ENCODE measurements at places on chromosomes 4 and X. TPM values are rescaled to one million over a fixed set of nuclear protein-coding genes. Genes with fewer than 3 reads are reported as not detected.

GRCh38 chr4:8291036-8291682, 21.6 kb downstream of the HTRA3 start:
- no peaks in the 10 kb centered on the region for H3K4me1 ChIP-seq
- H3K27ac ChIP-seq: no peak overlapping the region
- no peaks in the 10 kb centered on the region for H3K27me3 ChIP-seq
- DNase-seq: peak; percentile 47
- H3K4me3 ChIP-seq: no peak overlapping the region
- H3K36me3 ChIP-seq: no peaks in the 10 kb centered on the region

DNA sequence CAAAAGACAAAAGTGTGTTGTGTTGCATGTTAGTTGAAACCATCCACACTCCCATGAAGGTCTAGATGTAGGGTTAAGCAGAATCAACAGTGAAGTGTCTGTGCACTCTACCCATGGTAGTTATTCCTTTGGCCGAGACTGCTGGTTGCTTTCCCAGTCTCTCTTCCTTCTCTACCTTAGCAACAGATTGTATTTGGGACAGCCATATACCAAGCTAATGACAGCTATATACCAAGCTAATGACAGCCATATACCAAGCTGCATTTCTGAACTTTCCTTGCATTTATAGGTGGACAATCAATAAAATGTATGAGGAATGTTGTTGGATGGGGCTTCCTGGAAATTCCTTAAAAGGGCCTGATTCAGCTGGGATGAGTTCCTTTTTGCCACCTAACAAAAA, 80.5 kb upstream of the ENPEP start:
- no peaks in the 10 kb centered on the region for H3K4me1 ChIP-seq
- no peaks in the 10 kb centered on the region for H3K36me3 ChIP-seq
- no peak overlapping the region for H3K27ac ChIP-seq
- no peaks in the 10 kb centered on the region for H3K27me3 ChIP-seq

GRCh38 chrX:110143454-110144210, 140.7 kb downstream of the TMEM164 start:
- no peak overlapping the region for H3K4me3 ChIP-seq
- no peaks in the 10 kb centered on the region for H3K27me3 ChIP-seq
- no peaks in the 10 kb centered on the region for H3K36me3 ChIP-seq
- H3K4me1 ChIP-seq: peaks cover 13% of the 10 kb centered on the region
- no peak for DNase-seq
- no peak overlapping the region for H3K27ac ChIP-seq

- H3K4me3 ChIP-seq: no peak overlapping the region
- H3K27me3 ChIP-seq: no peaks in the 10 kb centered on the region
- DNase-seq: no peak
- H3K27ac ChIP-seq: no peak overlapping the region
Measured at GRCh38 chrX:123881330-123881729, 21.5 kb downstream of the XIAP start.

DNA sequence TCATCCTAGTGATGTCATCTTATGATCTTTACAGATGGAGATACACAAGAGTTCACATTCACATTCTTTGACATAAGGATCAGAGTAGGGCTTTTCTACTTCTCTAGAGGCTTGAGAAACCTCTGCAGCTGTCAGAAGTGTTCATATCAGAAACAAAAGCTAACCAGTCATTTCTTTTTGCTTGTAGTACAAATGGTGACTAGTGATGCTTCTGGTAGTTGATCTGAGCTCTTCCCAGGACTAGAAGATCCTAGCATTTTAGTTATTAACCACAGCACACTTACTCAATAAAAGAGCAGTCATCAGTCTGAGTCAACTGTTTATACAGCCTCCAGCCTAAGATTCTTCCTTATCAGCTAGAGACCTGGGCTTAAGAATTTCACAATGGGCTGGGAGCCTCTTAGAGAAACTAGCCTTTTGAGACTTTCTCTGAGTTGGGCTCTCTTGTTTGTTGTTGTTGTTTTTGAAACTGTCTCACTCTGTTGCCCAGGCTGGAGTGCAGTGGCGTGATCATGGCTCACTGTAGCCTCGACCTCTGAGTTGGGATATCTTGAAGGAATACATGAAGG, 84.1 kb downstream of the TMEM164 start:
- DNase-seq: no peak
- H3K27me3 ChIP-seq: no peaks in the 10 kb centered on the region
- H3K36me3 ChIP-seq: no peaks in the 10 kb centered on the region
- H3K4me1 ChIP-seq: peaks cover 3% of the 10 kb centered on the region
- H3K4me3 ChIP-seq: no peak overlapping the region

DNA sequence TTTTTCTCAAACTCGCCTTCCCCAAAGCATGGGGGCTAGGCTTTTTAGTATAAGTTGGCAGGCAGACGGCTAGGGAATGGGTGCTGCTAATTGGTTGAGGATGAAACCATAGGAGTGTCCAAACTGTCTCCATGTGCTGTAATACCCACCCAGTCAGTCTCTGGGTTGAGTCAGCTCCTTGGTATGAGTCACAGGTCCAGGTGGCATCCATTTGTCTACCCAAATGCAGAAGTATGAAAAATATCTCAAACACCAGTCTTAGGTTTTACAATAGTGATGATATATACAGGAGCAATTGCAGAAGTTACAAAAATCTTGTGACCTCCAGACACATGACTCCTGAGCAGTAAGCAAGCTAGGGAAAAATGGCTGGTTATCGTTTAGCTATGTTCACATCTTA, 27.4 kb upstream of the CCSER1 start:
- H3K27me3 ChIP-seq: no peaks in the 10 kb centered on the region
- H3K4me3 ChIP-seq: no peak overlapping the region
- H3K36me3 ChIP-seq: no peaks in the 10 kb centered on the region
- no peaks in the 10 kb centered on the region for H3K4me1 ChIP-seq
- H3K27ac ChIP-seq: no peak overlapping the region

GRCh38 chr4:119666653-119667091, 38.1 kb upstream of the PDE5A start:
- H3K4me3 ChIP-seq: no peak overlapping the region
- no peak for DNase-seq
- H3K27me3 ChIP-seq: no peaks in the 10 kb centered on the region
- no peaks in the 10 kb centered on the region for H3K4me1 ChIP-seq
- no peaks in the 10 kb centered on the region for H3K36me3 ChIP-seq

DNA sequence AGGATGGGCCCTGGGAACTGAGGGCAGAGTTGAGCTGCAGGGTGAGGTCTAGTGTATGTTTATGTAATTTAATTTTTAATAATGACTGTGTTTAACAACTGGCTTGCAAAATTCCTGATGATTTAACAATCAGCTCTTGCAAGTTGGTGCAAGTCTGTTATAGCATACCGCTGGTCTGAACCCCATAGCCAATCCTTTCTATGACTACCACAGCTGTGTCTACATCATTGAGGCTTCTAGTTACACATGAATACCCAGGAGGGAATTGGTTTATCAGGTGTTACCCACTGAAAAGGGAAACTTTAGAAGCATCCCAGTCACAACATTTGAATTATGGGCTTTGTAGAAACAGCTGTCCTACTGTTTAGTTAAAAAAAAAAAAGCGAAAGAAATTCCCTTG, 38.3 kb downstream of the SUPT20HL1 start:
- H3K4me1 ChIP-seq: peaks cover 9% of the 10 kb centered on the region
- no peak for DNase-seq
- no peaks in the 10 kb centered on the region for H3K27me3 ChIP-seq
- no peak overlapping the region for H3K27ac ChIP-seq

Gene PIR
- total RNA-seq: 4.4 TPM

Gene VCX
- total RNA-seq: not detected

Gene LONRF3
- total RNA-seq: 4.1 TPM

Gene SATL1
- total RNA-seq: not detected

Gene CT83
- not detected for total RNA-seq

Gene TEX13C
- not detected for total RNA-seq
